ENCODE measurements at places on chromosomes 16 and 17.

DNA sequence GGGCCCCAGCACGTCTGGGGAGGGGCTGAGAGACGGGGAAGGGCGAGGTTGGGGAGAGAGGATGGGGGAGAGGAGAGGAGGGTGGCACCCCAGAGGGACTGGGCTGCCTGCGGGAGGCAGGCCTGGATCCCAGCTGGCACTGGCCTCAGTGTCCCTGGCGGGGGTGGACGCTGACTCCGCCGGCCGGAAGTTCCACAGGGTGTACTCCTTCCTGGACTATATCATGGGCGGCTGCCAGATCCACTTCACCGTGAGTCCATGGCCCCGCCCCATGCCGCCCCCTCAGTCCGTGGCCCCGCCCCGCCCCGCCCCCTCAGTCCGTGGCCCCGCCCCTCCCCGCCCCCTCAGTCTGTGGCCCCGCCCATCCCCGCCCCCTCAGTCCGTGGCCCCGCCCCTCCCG lies 11.3 kb downstream of the CPNE7 start:
- no peak for DNase-seq

GRCh38 chr17:47188271-47188875 lies 722 bp downstream of the CDC27 start:
- DNase-seq = peak; percentile 44

DNA sequence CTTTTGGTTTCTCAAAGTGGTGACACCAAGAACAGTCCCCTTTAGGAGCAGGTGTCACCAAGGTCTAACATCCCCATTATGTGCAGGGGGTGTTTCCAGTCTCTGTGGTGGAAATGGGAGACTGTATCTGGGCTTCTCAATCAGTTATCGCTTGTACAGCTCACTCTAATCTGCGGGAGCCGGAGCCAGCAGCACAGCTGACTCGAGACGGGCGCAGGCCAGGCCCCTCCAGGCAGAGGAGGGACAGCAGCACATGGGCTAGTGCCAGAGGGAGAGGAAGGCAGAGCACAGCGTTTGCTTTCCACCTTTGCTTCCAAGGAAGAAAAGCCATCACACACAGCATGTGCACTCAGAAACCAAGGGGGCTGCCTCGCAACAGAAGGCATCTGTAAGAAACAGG lies 91.2 kb upstream of the CREBBP start:
- no peak for DNase-seq

DNA sequence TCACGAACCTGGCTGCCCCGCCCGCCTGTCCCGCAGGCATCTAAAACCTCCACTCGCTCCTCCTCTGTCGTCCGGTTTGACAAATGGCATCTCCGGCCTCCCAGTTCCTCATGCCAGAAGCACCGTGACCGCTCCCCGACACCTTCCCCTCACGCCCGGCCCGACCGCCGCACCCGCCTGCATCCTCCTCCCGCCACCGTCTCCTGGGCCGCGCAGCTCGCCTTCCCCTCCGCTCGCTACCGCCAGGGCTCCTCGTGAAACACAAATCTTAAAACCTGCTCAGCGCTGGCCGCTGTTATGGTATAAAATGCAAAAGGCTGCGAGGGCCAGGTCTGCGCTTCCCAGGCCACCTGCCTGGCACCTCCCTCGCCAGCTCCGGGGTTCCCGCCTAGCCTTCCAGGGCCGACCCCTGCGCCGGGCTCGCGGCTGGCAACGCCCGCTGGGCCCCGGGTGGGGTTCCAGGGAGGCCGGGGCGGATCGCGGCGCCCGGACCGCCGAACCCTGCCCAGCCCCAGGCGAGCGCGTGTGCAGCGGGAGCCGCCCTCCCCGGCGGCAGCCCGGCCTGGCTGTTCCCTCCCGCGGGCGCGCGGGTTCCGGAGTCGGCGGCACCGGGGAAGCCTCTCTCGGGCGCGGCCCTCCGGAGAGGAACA lies 488 bp downstream of the SPSB3 start:
- DNase-seq = no peak

DNA sequence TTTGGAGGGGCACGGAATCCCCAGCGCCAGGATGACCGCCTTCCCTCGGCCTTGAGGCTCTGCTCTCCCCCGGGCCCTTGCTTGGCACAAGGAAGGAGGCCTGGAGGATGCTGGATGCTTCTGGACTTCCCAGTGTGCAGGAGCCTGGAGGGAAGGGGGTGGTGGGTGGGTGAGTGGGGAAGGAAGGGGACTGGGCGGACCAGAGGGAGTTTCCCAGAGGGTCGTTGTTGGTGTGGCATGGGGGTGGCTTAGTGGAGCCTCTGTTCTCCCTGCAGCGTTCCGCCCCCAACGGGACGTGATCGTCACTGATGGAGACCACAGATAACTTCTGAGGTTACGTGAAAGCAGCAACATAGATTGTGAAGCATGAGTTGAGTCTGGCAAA lies 140.0 kb downstream of the IRF8 start:
- DNase-seq = no peak

DNA sequence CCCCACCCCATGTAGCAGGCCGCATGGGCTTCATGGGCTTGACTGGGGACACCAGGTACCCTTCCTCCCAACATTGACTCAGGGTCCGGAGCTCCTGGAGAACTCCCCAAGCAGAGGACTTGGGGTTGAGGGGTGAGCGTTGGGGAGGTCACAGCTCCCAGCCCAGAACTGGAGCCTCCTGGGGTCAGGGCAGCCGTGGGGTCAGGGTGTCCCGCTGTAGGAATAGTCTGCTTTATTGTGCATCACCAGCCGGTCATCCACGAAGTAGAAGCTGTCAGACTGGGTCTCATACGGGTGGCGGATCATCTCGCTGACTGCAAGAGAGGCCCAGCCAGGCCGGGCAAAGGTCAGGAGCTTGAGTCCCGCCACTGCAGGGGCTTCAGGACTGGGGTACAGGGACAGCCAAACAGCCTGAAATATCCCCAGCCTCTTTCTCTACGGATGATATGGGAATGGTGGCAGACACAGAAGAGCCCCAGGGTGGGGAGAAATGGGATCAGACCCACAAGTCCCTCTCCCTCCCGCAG lies 5.3 kb downstream of the UNC119 start:
- no peak for DNase-seq

GRCh38 chr16:62665269-62665668 lies 629.0 kb upstream of the CDH8 start:
- peak; percentile 28 for DNase-seq

GRCh38 chr17:199191-199604 lies 17.7 kb upstream of the DOC2B start:
- DNase-seq = no peak

DNA sequence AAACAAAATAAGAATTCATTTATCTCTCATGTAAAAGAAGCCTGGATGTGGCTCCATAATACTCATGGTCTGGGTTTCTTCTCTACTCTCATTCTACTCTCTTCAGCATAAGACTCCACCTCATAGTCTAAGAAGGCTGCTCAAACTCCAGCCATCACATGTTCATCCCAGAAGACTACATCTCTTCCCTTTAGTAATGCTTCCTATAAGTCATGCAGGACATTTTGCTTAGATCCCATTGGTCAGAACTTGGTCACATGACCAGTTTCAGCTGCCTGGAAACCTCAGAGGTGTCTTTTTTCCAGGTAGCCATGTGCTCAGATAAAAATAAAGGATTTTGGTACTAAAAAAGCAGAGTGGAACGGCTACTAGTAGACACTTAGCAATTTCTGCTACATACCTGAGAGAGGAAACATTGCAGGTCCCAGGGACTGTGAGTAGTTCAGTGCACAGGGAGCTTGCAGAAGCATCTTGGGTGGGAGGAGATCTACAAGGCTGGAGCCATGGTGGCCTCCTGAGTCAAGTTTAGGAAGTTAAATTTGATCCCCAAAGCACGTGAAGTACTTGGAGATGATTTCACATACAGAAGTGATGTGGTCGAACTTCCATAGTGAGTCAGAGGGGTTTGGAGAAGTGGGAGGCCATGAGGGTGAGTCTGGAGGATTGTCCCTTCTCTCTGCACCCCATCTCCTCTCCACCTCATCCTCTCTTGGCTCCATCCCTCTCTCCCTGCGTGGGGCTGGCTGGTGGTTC lies 110.2 kb downstream of the CCDC182 start:
- no peak for DNase-seq

GRCh38 chr17:39926588-39927100 lies 757 bp downstream of the ORMDL3 start:
- DNase-seq = no peak

- no peak for DNase-seq
Observed at GRCh38 chr17:40547079-40547784, 18.0 kb downstream of the CCR7 start.

DNA sequence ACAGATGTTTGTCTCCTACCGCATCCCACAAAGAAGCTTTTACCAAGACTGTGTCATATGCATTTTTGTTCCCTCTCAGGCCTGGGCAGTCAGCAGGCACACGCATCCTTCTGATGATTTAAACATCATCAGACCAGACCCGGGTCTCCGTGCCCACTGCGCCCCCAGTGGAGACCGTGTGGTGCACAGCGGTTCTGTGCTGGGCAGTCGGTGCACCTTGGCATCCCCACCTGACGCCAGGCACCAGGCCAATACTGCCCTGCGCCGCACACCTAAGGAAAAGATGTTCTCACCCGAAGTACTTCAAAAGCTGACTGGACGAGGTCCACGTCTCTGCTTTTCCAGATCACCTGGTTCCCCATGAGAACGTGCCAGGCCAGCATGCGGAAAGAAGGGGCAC lies 10.6 kb upstream of the PLD6 start:
- DNase-seq = no peak

GRCh38 chr17:38467491-38467890 lies 39.2 kb downstream of the ARHGAP23 start:
- DNase-seq = no peak

DNA sequence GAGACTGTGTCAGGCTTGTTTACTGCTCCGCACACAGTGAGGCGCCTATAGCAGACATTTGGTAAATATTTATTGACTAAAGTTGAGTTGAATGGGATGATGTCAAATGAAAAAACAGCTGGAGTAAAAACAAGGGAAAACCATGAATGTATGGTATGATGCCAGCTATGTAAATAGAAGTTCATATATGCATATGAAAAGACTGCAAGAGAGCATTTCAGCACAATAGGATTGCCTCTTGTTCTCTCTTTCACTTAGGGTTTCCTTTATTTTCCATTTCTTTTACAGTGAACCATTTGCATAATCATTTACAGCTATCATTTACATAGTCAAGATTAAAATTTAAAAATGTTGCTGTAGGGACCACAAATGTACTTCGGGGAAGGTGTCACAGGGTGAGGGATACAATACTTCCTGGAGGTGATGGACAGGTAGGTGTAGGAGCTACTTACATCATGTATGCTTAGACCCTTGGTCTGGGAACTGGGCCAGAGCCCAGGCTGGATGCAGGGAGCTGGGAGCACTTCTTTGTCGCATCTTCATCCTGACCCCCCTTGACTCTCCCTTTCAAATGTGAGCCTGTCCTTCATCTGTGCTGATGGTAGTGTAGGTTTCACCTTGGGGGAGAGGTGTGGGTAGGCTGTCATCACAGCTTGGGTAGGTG lies 113.3 kb downstream of the UTP18 start:
- no peak for DNase-seq

GRCh38 chr17:8326511-8327302 lies 12.9 kb upstream of the ODF4 start:
- no peak for DNase-seq

DNA sequence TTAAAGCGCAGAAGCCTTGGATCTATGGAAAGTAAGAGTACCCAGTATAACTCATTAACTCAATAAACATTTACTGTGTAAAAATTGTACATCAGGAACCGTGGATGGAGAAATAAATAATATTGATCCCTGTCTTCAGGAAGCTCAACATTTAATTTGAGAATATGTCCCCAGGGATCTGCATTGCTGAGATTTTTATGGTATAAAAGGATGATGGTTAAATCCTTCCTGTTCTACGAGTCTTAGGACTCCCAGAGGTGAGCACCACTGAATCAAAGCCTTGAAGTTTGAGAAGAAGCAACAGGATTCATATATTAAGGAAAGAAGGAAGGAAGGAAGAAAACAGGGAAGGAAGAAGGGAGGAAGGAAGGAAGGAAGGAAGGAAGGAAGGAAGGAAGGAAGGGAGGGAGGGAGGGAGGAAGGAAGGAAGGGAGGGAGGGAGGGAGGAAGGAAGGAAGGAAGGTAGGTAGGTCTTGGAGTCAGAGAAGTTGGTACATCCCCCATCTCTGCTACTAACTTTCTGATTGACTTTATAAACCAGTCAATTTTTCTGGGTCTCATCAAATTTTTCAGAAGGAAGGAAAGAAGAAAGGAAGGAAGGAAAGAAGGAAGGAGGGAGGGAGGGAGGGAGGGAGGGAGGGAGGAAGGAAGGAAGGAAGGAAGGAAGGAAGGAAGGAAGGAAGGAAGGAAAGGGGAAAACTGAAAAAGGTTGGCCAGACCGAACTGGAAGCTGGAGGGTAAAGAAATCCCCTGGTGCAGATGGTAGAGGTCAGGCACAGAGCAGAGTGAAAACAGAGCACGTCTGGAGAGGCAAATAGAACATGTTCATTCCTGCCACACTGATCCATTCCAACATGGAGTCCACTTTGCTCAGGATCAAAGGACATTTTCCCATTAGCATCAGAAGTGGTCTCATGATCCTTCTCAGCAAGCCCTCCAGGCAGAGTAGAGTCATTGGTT lies 422.2 kb upstream of the CDH11 start:
- no peak for DNase-seq

DNA sequence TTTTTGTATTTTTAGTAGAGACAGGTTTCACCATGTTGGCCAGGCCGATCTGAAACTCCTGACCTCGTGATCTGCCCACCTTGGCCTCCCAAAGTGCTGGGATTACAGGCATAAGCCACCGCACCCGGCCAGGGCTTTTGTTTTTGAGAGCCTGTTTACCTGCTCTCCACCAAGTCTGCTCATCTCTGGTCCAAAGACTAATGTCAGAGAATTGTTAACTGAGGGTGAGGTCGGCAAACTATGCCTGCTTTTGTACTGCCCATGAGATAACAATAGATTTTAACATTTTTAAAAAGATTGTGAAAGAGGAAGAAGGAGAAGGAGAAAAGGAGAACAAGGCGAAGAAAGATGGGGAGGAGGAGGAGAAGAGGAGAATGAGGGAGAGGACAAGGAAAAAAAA lies 26.0 kb downstream of the TMEM238L start:
- no peak for DNase-seq

GRCh38 chr17:1720856-1721386 lies 3.6 kb upstream of the WDR81 start:
- DNase-seq = peak; percentile 40

DNA sequence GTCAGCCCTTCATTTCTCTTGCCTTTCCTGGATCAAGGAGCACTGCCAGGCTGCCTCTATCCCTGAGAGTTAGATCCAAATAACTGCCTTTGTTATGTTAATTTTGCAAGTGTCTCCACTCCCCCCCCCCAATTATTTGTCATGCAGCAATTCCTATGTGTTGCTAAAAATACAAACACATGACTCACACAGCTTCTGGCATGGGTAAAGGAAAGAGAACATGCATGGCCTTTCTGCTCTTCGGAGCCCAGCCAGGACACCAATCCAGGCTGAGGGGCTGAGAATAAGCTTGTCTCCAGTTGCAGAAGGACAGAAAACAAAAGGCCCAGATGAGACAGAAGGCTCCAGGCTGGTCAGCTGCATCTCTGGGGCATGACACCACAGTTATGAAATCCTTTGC lies 148.0 kb upstream of the TNRC6C start:
- DNase-seq = peak; percentile 90

DNA sequence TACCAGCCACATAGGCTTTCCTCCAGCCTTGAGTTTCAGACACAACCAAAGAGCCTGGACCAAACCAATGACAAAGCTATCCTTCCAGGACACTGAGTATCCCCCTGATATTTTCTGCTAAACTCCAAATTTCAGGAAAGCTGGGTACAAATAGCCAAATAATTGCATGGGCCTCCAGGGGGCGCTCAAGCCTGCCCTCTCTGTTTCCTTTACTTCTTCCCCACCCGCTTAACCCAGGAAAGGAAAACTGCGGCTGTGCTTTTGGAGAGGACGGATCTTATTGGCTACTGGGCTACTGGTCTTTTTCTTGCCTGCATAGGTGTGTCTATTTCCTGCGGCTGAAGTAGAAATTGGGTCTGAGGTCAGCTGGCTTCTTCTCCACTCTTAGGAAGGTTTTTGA lies 30.1 kb downstream of the GNGT2 start:
- no peak for DNase-seq

Measured in skin of body (tissue), 3 donors.